Thoracic aorta (tissue), 2 donors: ENCODE measurements at places on chromosomes 11 and 22. TPM values are rescaled to one million over a fixed set of nuclear protein-coding genes. Genes with fewer than 3 reads are reported as not detected.

DNA sequence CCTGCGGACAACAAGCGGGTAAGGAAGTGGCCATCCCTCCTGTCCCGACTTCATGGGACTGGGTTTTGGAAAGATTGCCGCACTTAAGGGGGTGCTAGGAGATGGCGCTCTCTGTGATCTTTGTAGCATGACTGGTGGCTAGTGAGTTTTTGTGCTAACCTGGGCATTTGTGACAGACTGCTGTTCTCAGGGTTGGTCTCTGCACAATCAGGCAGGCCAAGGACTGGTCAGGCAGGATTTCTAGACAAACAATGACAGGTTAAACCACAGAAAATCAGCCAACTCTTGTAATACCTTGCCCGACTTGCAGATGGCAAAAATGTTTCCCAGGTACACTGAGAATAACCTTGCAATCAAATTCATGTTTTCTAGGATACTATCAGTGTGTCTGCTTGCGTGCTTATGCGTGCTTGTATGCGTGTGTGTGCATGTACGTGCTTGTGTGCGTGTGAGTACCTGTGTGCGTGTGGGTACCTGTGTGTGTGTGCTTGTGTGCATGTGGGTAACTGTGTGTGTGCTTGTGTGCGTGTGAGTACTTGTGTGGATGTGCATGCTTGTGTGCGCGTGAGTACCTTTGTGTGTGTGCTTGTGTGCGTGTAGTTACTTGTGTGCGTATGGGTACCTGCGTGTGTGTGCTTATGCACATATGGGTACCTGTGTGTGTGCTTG, 25.6 kb upstream of the SORL1-AS1 start:
- DNase-seq, result no peak

DNA sequence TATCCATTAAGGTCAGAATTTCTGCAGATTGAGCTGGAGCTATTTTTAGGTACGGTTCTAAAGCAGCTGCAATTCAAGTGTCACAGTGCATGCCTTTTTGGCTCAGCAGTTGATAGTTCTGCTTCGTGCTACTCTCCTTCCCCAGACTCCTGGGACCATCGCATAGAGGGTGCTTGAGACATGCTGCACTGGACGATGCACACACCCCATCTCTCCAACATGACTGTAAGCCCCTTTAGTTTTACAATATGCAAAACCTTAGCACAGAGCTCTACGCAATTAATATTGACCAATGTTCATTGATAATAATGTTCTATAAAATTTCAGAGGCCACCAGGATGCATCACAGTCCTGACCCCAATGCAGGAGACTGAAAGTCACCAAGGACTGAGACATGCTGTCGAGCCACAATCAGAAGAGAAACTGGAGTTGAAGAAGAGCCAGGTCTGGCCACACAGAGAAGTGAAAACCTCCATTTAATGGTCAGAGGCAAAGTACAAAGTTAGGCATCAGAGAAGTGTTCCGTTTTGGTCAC, 120.9 kb upstream of the ZC3H12C start:
- no peak for DNase-seq

GRCh38 chr11:35367491-35367890, 51.9 kb downstream of the SLC1A2 start:
- no peak for DNase-seq

DNA sequence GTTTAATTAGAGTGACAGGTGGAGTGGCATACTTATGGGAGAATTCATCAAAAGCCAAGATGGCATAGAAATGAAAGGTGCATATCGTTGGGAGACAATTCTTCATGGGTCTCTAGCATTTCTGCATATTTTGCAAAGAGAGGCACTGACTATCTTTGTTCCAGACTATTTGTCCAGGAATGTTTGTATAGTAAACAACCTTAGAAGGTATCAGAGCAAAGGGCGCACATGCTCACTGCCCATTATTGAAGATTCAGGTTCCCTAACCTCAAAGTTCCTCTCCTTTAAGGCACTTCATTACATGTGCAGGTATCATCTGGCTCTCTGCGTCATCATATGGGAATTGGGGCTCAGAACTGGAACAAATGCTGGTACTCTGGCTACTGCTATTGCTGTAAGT, 4.7 kb upstream of the NEU3 start:
- no peak for DNase-seq

- peak; percentile 68 for DNase-seq
These were observed 43.2 kb upstream of the FADD start for GRCh38 chr11:70159627-70160570.

DNA sequence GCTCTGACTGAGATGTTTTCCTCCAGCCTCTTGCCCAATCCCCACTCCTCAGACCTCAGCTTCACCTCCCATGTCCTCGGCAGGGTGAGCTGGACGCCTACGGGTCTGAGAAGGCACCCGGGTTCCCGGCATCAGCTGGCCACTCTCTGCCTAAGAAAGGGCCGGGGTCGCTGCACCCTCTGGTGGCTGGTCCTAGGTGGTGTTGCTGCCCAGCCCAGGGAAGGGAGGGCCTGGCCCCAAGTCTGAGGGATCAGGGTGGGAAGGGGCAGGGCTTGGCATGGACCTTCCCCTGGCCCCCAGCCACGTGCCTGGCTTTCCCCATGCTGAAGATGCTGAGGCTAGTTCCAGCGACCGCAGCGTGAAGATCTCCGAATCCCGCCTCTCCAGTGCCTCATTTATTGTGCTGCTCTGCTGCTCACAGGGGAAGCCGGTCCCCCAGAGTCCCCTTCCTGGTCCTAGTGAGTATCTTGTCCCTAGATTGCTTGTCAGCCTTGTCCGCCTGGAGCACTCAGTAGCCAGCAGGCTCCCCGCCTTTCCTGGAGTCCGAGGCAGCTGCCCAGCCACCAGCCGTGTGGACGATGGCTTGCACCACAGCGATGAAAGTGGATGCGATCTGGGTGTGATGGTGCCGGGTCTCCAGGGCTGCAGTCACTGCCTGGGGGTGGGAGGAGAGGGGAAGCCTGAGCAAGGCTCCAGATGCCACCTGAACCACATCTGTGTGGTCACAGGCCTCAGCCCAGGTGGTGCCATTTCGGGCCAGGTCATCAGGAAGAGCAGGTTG, 2.9 kb upstream of the GGT5 start:
- peak; percentile 87 for DNase-seq

- no peak for DNase-seq
These were observed 23.9 kb downstream of the DLG2 start for GRCh38 chr11:85603220-85603619.

DNA sequence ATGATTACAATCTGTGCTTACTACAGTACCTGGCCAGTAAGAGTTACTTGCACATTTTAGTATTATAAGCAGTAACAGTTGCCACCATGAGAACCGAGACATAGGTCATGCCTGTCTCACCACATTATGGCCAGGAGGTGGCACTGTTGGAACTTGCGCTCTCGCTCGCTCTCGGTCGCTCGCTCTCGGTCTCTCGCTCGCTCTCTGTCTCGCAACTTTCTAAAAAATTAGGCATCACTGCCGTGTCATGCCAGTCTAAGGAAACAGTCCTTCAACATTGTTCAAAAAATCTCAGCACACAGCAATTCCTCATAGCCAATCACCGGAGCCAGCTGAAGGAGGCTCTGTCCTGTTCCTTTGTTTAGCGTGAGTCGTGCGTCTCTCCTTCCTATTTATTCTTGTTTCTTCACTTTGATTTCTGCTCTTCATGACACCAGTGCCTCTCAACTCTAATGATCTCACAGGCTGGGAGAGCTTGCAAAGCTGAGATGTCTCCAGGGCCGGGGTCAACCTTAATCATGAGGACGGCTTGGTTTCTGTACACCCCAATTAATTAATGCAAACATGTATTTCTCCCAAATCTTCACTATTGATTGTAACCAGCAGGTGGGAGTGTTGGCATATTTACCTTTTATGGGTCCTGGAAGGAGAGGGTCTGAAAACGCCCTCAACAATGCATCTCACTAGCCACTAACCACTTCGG, 6.3 kb upstream of the ADAMTS8 start:
- DNase-seq, result no peak

DNA sequence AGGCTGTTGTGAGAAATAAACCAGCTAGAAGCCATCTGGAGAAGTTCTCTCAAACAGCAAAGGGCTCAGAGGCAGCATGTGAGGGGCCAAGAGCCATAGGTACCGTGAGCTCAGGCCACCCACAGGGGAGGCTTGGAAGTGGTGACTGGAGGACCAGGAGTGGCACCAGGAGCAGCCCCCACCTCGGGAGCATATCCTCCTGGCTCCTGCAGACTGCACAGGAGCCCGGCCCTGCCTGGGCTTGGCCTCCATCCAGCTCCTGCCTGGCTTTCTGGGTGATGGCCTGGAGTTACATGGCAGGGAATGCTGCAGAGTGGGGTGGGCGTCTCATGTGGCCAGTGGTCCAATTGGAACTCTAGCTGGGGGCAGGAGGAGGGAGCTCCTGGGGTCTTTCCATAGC, 4.2 kb upstream of the MPPED1 start:
- DNase-seq, result no peak

GRCh38 chr11:132254906-132255305, 884.5 kb downstream of the NTM start:
- DNase-seq, result no peak

Gene CNGA4
- total RNA-seq, result not detected

Gene CD3E
- total RNA-seq, result 1.1 TPM

Gene PRDM10
- total RNA-seq, result 10.4 TPM

Gene P2RY2
- total RNA-seq, result 5.7 TPM
